Fibroblast of the aortic adventitia (primary cell): ENCODE measurements at places on chromosomes 5 and 9. TPM values are rescaled to one million over a fixed set of nuclear protein-coding genes. Genes with fewer than 3 reads are reported as not detected.

Gene LHFPL2
- total RNA-seq, result 42.8 and 81.2 TPM in 2 replicates

Gene BARX1
- 0.09 TPM in 1 of 2 replicates, not detected in the other for total RNA-seq

Gene SLC12A7
- total RNA-seq, result 3.4 and 9.8 TPM in 2 replicates

Gene FOXD1
- 0.74 and 4.2 TPM in 2 replicates for total RNA-seq

DNA sequence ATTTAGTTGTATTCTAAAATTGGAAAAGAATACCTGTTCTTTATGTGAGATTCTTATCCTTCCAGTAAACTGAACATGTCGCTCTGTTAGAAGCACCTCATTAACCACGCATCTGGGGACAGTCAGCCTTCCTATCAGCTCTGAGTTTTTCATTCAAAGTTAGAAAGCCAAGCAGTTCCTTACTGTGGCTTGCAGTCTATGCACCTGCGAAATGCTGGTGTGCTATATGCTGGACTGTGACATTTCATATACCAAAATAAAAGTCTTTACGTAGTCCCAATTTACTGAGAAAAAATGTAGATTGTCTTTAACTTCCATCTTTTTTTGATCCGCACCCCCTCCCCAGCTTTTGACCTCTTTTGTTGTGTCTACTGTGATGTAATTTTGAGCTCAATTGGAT, 4.3 kb downstream of the ANP32B start:
- no peak for DNase-seq

DNA sequence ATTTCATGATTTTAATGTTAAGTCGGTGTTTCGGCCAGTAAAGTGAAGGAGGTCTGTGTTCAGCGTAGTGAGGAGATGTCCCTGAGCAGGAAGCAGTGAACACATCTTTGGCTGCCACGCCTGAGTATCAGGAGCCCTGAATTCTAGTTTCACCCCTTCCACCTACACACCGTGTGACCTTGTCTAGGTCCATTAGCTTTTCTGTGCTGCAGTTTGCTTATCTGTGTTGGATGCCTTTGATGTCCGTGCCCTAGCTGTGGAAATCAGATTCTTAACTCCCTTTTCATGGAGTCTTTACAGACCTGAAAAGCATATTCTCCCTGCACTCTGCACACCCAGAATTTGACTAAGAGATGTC, 601 bp downstream of the FBXO38 start:
- no peak for DNase-seq

GRCh38 chr5:58016877-58017276, 443.0 kb downstream of the PLK2 start:
- no peak for DNase-seq

DNA sequence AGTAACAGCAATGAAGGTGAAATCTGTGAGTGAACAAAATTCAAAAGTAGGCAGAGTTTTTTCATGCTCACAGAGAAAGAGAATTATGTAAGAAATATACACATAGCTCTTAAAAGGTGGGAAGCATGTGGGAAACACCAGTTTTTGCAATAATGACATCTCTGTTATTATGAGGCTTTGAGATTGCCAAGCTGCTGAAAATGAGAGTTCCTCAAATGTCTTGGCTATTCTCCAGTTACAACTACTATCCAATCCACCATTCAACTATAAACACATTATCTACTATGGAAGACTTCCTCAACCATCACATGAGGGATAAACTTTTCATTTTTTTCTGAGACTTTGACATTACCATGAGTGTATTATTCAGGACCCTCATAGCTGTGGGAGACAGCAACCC, 420.8 kb upstream of the ACTBL2 start:
- no peak for DNase-seq

DNA sequence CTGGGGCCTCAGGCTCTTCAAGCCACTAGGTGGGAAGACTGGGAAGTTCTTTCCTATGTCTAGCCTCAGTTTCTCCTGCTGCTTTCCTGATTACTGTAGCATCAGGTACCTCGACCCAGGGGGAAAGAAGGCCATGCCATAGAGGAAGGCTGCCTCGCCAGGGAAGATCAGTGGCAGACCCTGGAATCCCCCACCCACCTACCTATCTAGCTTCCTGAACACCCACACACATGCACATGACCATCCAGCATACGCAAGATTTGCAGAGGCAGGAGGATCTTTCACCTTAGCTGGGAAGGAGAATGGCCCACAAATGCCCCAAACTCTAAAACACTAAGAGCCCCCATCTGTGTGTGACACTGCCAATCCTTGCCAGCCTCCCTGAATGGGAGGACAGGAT, 8.0 kb downstream of the NR5A1 start:
- DNase-seq, result no peak

DNA sequence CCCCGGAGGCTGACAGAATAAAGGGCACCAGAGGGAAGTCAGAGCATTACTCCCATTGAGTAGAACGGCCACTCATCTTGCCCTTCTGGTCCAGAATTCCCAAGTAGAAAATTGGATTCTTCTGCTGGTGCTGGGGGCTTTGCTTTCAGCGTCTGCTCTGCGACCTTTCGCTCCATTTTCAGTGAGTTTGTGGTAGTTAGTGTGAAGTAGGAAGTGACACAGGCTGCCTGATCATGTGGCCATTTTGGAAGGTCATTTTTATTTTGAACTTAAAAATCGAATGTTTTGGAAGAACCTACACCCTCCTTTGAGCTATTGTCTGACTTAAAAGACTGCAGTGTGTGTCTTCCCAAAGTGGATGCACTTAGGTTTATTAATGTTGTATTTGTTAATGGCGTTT, 56.7 kb upstream of the FAM120AOS start:
- DNase-seq, result no peak

DNA sequence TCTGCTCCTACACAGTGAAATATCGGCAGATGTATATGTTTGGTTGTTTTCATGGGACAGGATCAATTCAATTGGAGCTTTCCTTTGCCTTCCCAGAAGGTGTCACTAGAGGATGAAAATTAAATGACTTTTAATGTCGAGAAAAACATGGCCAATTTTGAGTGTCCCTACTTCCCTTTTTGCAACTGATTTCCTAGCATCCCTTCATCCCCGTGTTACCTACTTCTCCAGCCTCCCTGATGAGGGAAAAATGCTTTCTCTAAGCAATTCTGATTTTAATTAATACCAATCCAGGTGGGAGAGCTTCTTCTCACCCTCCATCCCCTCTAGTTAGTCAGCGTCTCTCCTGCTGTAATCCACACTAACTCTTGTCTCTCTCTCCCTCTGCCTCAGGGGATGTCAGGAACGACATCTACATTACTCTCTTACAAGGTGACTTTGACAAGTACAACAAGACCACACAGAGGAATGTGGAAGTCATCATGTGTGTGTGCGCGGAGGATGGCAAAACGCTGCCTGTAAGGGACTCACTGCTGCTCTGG, 64.9 kb downstream of the DOCK2 start:
- DNase-seq, result peak; percentile 79

- no peak for DNase-seq
Observed at GRCh38 chr5:142871363-142872193, 101.4 kb downstream of the ARHGAP26 start.

DNA sequence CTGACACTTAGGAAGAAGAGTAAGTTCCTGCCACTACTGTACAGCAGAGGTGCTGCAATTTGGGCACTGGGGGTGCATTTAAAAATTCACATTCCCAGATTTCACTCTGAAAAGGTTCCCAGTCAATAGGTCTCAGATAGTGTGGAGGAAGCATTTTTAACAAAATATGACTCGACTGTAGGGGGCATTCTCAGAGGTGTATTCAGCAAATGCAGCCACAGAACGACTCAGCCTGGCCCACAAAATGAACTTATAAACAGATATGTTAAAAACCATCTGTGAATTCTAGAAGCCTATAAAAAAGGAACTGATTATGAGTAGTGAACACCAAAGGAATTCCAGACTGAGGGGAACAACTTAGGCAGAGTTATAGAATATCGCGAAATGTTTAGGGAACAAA, 31.1 kb downstream of the MLLT3 start:
- DNase-seq, result no peak
